ENCODE measurements at places on chromosomes 3 and 15. TPM values are rescaled to one million over a fixed set of nuclear protein-coding genes. Genes with fewer than 3 reads are reported as not detected.
A peak's percentile ranks its signal among the peaks of the same experiment; 100 is the strongest.

- peak overlapping the region; percentile 95 for H3K27ac ChIP-seq
- H3K27me3 ChIP-seq, result no peaks in the 10 kb centered on the region
- H3K4me1 ChIP-seq, result peaks cover 49% of the 10 kb centered on the region
Measured at GRCh38 chr15:88636050-88636449, 2.8 kb upstream of the ISG20 start.

GRCh38 chr3:138114988-138115971 is at the start of gene DZIP1L:
Gene DZIP1L (minus strand): TSS chr3:138115608. CDS start chr3:138103971, 11,637 bp downstream.
- peak; percentile 92 for DNase-seq
- peak within 1 kb of the TSS; percentile 75 for H3K4me3 ChIP-seq

DNA sequence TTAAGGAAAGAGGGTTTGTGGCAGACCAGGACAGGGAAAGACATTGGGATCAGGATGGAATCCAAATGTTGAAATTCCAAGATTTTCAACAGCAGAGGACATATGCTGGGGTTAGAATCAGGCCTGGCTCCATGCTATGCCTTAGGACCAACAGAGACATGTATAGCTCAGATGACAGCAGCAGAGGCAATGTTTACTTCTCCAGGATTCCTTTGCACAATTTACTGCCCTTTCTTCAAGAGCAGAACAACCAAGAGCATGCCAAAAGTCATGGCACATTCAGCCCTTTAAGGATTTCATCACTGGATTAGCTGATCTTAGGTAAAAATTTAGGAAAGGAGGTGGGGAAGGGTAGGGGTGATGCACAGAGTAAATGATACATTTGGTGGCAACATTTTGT is 69.6 kb upstream of the GSK3B start:
- H3K36me3 ChIP-seq, result no peaks in the 10 kb centered on the region
- no peak for DNase-seq
- H3K4me3 ChIP-seq, result no peak overlapping the region
- H3K27ac ChIP-seq, result no peak overlapping the region
- H3K27me3 ChIP-seq, result no peaks in the 10 kb centered on the region
- no peaks in the 10 kb centered on the region for H3K4me1 ChIP-seq

GRCh38 chr3:88061746-88062145 is 2.7 kb downstream of the ZNF654 start:
- DNase-seq, result no peak
- H3K27me3 ChIP-seq, result no peaks in the 10 kb centered on the region
- H3K4me3 ChIP-seq, result peak overlapping the region; percentile 12
- H3K4me1 ChIP-seq, result peaks cover 37% of the 10 kb centered on the region
- no peaks in the 10 kb centered on the region for H3K36me3 ChIP-seq

DNA sequence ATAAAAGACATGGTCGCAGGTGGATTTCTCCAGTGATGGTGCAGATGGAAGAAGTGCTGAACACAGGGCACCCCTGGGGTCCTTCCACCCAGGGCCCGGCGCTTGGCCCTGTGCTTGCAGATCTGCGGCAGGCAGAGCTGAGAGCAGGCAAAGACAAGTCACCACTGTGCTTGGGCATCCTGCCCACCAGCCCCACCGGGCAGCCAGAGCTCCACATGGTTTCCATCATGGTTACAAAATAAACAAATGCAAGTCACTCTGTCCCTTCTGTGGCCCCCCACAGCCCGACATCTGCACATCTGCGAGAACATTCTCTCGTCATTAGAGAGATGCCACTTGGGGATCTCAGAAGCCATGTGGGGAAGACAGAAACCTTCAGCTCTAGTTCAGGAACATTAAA is 37.6 kb upstream of the SFMBT1 start:
- H3K27me3 ChIP-seq, result no peaks in the 10 kb centered on the region
- no peak overlapping the region for H3K27ac ChIP-seq
- DNase-seq, result no peak
- peaks cover 52% of the 10 kb centered on the region for H3K36me3 ChIP-seq
- no peak overlapping the region for H3K4me3 ChIP-seq

Gene DTX3L
- 59.7 TPM for total RNA-seq

Data from spleen (tissue), 13 donors.